Large intestine (tissue), 12 donors: ENCODE measurements at places on chromosomes 11 and 22. TPM values are rescaled to one million over a fixed set of nuclear protein-coding genes. Genes with fewer than 3 reads are reported as not detected.

The OR4D9 gene
- not detected for polyA plus RNA-seq

DNA sequence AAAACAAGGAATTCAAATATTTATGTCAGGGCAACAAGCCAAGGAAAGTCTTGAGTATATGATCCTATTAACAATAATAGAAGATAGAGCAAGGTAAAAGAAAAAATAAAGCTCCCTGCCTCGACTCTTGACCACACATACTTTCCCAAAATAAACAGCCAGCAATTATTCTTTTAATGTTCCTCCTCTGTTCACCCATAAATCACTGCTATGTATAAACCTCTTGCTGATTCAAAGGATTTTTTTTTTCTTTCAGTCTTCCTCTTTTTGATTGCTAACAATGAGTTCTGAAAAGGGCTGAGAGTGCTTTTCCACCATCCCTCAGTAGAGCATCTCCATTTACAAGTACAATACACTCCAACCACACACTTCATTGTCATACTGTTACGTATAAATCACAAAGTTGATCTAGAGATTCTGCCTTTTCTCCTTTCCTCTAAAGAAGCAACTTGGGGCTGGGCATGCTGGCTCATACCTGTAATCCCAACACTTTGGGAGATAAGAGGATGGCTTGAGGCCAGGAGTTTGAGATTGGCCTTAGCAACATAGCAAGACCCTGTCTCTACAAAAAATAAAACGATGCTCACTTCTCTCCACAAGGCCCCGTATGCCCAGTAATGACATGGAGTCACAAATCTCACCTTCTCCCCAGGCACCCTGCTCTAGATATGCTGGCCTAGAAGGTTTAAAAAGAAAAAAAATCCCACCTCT lies 24.0 kb downstream of the RAB30 start:
- no peak for DNase-seq

The CATSPERZ gene
- polyA plus RNA-seq = 0.15 TPM

DNA sequence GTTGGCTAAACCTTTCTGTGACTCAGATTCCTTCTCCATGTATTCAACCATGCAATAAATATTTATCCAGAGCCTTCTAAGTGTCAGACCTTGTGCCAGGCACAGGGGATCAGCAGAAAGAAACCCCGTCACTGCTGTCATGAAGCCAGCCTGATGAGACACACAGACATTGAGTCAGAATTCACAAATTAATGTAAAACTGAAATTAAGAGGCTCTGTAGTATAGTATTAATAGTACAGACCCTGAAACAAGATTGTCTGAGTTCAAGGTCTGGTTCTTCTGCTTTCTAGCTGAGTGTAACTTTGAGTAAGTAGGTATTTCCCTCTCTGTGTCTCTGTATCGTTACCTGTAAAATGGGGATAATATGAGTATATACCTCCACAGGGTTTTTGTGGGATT lies 46.9 kb downstream of the ME3 start:
- no peak for DNase-seq

The OMP gene
- polyA plus RNA-seq = 1.1 TPM

The CNGA4 gene
- 0.16 TPM for polyA plus RNA-seq

GRCh38 chr11:66317322-66317722 lies 478 bp upstream of the CD248 start:
- DNase-seq = peak; percentile 29

- no peak for DNase-seq
Measured at GRCh38 chr11:126140926-126141280, 70.5 kb downstream of the RPUSD4 start.

The LIF gene
- polyA plus RNA-seq = 27.6 TPM

DNA sequence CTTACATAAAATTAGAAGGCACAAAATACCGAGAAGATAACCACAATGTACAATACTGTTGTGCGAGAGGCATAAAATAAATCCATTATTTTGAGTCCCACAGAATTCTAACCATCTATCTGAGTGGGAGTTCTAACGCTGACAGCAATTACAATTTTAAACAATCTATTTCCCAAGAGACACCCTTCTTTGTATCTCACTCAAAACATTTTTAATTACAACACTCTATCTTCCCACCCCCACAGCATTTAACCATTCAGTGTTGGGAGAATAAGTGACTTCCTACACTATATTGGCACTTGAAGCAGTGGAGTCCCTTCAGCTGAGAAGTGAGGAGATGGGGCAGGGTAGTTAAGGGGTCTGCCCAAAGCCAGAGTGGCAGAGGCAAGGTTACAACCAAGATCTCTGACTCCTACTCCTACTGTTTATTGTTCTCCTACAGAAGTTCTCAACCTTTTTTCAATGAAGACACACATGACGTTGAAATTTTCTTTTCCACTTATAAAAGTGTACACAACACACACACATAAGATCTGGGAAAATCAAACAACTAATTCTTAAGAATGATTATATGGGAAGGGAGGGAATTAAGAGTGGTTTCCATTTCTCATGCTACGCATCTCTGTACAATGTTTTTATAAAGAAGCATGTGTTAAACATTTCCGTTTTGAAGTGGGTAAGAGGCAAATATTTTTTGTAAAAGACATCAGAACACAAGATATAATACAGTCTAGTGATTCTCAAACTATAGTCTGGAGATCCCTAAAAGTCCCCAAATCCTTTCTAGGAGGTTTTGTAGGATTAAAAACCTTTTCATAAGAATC lies 10.9 kb downstream of the SLC25A17 start:
- DNase-seq = no peak

The OR10A4 gene
- not detected for polyA plus RNA-seq

DNA sequence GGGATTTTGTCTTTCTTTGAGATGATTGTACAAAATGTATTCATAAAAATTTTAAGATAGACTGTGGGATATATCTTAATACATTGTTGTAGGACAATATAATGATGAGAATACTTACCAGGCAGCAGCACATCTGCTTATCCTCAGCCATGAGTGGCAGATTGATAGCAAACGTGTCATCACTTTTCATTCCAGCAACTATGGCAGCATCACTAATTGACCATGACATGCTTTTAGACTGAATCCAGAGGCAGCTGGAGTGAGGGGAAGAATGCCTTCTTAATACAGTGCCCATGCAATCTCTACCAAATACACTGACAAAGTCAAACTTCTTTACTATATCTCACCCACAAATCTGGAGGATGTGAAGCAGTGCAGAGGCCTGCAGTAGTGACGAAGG lies 755.2 kb upstream of the RAG2 start:
- no peak for DNase-seq

DNA sequence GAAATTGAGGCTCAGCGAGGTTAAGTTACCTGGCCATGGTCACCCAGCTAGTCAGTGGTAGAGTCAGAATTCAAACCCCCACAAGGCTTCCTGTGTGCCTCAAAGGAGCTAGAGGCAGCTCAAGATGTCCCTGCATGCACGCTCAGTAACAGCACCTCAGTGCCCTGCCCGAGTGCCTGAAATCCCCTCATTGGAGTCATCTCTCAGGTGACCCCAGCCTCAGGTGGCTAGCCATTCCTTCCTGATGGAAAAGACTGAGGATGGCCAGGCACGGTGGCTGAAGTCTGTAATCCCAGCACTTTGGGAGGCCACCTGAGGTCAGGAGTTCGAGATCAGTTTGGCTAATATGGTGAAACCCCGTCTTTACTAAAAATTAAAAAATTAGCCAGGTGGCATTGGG lies 36.9 kb downstream of the LIF start:
- no peak for DNase-seq

The EML3 gene
- 25.3 TPM for polyA plus RNA-seq

GRCh38 chr11:19105011-19105410 lies 12.0 kb upstream of the ZDHHC13 start:
- DNase-seq = no peak

GRCh38 chr11:129323896-129324502 lies 51.6 kb upstream of the BARX2 start:
- DNase-seq = no peak

DNA sequence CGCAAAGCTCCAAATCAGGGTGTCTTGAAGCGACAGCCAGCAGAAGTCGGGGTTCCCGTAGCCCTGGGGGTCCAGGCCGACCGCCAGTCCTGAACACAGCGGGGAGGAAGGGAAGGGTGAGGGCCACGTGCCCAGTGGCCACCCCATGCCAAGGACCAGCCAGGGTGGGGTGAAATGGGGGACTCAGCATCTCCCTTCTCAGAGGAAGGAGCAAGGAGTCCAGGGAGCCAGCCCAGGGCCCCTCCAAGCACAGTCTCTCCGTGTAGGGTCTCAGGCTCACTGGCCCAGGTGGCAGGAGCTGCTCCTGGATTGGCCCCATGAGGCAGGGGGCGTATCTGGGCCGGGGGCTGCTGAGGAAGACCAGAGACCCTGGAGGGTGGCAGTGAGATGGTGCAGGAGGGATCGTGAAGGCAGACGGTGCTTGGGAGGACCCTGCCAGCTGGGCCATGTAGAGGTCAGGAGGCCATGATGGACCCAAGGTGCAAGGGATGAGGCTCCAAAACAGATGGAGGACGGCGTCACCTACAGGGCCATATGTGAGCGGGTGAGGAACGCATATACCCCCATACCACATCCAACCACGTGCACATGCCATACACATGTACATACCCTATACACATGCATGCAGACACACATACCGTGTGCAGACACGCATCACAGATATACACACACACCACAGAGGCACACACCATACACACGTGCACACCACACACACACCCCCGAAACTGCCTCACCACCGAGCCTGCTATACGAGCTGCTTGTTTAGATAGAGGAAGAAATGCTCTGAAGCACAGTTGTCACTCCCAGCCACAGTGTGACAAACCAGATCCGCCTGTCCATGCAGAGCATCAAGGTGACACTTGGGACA lies 34.4 kb downstream of the TRMU start:
- no peak for DNase-seq

DNA sequence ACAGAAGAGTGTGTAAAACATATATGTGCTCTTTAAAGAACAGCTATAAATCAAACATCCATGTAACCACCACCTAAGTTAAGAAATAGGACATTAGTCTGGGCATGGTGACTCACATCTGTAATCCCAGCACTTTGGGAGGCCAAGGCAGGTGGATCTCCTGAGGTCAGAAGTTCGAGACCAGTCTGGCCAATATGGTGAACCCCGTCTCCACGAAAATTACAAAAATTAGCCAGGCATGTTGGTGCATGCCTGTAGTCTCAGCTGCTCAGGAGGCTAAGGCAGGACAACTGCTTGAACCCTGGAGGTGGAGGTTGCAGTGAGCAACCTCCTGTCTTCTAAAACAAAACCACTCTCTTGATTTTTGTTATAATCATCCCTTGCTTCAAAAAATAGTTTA lies 103.3 kb downstream of the LRRC32 start:
- no peak for DNase-seq

The CASP12 gene
- polyA plus RNA-seq = 0.49 TPM
